ENCODE measurements at places on chromosomes 13 and 19.
A peak's percentile ranks its signal among the peaks of the same experiment; 100 is the strongest.

DNA sequence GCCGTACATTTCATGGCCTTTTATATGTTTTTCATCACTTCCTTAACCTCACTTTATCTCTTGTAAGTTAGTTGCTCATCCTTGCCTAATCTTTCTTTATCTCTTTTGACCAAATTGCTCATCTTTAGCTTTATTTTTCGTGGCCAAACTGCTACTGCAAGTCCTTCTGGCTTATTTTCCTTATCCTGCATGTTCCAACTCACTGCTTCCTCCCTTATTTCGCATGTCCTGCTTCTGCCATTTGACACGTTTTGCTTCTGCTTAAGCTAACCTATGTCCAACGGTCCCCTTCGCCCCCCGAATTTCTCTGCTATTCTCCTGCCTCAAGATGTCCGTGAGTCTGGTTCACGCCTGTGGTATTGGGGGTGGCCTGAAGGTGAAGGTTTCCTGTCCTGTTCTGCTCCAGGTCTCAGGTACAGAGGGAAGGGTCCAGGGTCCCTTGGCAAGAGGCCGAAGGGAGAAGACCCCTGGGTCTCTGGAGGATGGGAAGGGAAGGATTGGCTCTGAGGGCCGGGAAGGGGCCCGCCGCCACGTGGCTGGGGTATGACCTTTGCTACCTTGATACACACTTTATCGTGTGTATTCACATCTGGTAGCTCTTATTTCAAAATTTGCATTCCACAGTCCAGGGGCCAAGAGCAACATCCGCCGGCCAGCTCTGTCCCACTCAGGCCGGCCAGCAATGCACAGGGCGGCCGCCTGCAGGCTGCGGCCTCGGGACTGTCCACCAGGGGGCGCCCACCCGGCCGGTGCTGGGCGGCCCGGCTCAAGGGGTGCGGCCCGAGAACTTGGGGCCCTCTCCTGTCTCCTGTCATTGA lies 2.9 kb upstream of the C19orf85 start:
- DNase-seq: peak; percentile 60

DNA sequence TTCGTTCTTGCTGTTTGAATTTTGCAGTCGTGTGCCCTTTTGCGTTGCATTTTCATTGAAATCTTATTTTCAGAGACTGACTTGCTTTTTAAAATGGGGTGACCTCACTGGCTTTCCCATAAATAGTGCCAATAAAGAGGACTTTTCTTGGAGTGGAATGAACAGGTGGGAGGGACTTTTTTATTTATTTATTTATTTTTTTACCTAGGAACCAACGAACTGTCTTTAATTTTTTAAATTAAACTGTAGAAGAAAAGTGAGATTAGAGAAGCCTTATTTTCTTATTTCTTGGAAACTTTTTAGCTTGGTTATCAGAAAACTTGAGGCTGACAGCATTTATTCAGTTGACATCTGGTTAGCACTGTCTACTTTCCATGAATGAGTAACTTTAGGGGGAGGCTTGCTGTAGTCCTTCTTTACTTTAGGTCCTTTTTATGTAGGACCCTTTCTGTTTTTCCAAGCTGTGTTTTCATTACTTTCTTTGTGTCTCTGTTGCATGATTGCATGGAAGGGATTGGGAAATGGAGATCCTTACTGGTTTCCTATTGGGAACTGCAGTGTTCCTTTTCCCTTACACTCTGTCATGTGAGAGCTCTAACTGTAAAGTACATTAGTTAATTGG lies 1.7 kb downstream of the SLAIN1 start:
- DNase-seq: no peak

GRCh38 chr19:40702337-40703012 lies 12.0 kb upstream of the NUMBL start:
- no peak for DNase-seq

DNA sequence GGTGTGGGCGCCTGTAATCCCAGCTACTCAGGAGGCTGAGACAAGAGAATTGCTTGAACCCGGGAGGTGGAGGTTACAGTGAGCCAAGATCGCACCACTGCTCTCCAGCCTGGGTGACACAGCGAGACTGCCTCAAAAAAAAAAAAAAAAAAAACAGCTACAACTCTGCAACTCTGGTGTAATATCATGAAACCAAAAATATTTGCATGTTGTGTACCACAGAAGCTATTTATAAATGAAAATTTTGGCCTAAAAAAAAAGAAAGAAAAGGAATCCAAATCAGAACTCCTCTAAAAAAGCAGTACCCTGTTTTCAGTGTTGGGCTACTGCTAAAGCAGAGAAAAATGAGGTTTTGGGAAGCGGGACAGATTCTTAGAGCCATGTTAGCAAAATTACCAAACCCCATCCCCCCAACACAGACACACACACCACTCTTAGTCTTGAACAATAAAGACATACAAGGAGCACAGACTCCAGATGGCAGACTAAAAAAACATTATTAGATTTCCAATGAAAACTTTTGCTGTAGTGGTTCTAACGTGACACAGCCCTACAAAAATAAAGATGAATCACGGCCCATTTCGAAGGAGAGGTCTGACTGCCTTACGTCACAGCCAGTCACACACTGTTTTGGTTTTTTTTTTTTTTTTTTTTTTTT lies 51.5 kb downstream of the INSR start:
- no peak for DNase-seq

GRCh38 chr19:4414144-4414799 lies 11.8 kb downstream of the CHAF1A start:
- no peak for DNase-seq

- DNase-seq: peak; percentile 74
These were observed 8.4 kb downstream of the PEAK3 start for GRCh38 chr19:2273356-2274184.

DNA sequence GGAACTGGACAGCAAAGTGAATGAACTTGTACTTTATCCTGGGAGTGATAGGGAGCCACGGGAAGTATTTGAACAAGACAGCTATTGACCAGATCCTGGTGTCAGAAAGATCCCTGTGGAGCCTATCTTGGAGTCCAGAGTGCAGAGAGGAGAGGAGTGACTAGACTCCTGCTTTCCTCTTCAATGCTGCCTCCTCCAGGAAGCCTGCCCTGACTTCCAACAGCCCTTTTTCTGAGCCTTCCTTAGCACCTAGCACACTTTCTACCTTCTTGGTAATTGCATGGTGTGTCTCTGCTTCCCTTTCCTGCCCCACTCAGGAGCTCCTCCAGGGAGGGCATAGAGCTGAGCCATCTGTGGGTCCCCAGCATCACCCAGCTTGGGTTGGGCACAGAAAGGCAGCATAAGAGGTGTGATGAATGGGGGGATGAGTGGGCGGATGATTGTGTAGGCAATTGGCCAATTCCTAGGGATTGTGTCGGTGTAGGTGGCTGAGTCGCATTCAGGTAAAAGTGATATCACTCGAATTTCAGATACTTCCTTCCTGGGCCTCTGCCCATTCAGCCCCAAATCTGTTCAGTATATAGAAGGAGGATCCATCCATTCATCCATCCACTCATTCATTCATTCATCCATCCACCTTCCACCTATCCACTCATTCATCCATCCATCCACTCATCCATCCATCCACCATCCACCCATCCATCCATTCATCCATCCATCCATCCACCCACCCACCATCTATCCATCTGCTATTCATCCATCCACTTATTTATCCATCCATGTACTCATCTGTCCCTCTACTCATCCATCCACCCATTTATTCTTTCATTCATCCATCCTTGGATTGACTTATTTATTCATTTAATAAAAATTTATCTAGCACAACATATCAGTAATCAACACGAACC lies 26.9 kb downstream of the CYP4F22 start:
- no peak for DNase-seq

GRCh38 chr13:111384441-111385182 lies 64.2 kb downstream of the TEX29 start:
- DNase-seq: no peak

DNA sequence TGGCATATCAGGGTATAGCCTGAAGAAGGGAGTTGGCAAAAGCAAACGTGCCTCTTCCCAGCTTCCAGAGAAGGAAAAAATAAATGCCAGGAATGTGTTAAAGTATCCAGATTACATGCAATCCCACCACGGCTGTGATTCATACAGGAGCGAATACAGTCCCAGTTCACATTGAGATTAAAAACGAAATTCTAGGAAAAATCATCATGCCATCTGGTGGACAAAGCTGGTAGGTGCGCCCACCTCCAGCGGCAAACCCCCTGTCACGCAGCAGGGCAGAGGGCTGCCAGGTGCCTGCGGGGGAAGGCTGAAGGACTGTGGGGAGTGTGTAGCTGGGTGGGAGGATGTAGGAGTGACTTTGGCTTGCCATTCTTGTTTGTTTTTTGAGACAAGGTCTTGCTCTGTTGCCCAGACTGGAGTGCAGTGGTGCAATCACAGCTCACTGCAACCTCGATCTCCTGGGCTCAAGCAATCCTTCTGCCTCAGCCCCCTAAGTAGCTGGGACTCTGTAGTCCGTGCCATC lies 6.4 kb upstream of the DMWD start:
- DNase-seq: peak; percentile 33

DNA sequence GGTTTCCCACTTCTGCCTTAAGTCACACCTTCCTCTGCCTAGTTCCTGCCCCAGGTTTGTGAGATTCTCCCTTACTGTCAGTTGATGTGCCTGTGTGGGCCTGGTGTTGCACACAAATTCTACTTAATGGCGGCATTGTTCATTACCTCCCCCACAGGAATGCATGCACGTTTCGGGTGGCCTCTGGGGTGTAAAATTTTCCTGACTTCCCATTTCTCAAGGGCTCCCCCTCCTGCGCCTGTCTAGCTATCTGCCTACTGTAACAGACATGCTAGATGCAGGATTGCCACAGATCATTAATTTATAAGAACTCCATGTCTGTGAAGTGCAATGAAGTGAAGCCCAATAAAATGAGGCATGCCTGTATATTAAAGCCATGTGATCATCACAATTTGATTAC lies 1466.3 kb downstream of the PCDH9 start:
- no peak for DNase-seq

- DNase-seq: no peak
These were observed 218.8 kb downstream of the TEX29 start for GRCh38 chr13:111539252-111539651.

DNA sequence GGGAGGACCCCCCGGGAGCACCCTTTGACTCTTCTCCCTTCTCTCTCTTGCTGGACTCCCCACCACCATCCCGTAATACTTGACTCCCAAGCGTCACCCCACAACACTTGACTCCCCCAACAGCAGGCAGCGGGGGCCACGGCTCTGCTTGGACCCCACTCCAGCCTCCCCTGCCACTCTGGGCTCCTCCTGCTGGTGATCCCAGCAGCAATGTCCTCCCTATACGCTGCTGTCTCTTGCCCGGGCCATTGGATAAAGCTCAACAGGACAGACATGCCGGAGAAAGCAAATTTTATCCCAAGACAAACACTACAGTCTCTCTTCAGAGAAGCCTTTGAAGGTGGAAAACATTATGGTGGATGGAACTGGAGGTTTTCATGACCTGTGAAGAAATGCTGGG lies 20.4 kb upstream of the AMER2 start:
- no peak for DNase-seq

- DNase-seq: no peak
These were observed 581.5 kb downstream of the FGF9 start for GRCh38 chr13:22252281-22252830.

GRCh38 chr13:66375756-66376155 lies 854.4 kb downstream of the PCDH9 start:
- no peak for DNase-seq

DNA sequence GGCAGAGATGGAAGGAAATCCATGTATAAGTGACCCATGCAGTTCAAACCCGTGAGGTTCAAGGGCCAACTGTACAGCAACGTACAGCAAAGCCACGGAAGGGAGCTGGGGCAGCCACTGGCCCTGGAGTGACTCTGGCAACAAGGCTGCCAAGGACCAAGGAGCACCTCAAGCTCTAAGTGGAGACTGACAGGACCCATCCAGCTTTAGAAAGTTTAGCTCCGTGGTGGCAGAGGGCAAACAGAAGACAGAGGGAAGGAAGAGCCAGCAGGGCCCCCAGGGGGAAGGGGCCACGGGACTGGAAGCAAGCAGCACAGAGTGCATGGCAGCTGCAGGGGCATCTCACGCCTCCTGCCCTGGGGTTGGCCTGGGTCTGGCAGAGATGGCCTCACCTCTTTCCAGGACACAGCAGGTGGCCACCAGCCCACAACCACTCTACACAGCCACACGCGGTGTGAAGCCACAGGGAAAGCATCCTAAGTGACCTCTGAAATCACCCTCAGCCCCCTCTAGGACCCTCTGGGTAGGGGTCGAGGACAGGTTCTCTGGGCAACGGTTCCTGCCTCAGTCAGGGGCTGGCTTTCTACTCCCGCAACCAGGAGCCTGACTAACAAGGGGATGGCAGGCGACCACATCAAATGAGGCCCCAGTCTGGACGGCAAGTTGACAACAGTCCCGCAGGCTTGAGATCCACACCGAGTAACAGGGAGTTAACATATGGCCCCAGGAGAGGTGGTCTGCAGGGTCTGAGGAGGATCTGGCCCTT lies 3.8 kb downstream of the MIER2 start:
- no peak for DNase-seq

DNA sequence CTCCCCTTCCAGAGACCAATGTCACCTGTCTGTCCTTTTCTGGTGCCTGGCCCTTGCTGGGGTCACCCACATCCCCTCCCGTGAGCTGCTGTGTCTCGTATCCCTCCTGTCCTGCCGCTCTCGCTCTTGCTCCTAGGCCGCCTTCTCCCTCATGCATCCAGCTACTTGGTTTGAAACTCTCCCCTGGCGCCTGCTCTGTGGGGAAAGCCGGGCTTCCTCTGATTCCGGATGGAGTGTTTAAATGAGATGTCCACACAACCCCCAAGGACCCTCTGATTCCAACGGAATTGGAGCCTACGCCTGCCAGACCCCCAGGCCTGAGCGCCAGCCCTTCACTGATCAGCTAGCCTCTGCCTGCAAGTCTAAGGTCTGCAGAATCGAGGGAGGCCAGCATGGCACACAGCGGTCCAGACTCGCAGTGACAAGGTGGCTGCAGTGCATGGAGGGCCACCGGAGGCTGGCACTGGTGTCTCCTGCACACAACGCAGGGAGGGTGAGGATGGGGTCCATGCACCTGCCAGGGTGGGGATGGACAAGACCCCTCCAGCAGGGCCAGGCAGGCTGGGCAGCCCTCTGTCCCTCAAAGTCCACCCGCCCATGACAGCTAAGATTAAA lies 47.2 kb downstream of the RFX2 start:
- no peak for DNase-seq

- no peak for DNase-seq
These were observed 43.1 kb downstream of the TMEM255B start for GRCh38 chr13:113802090-113802531.

- DNase-seq: no peak
These were observed 9.8 kb upstream of the ALOX5AP start for GRCh38 chr13:30725326-30726085.

DNA sequence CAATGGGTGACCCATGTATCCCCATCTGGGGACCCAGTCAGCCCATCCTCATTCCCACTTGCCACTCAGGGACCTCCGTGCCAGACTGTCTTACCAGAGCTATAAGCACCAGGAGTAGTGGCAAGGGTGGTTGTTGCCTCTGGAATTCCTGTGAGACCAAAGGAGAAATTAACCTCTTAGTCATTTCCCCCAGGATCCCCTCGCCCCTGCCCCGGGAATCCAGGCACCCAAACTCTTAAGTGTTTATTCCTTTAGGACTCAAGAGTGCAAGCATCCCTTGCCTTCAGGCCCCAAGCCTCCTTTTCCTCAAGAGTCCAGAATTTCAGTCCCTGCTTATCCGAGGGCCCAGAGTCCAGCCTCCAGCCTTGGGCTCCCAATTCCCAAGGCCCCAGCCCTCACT lies 9.2 kb downstream of the NTN5 start:
- no peak for DNase-seq

Data from activated T-helper 2 cell treated with anti-CD3 and anti-CD28 coated beads, Interferon-gamma antibody, Interleukin-2, Interleukin-4, amounts not matched to agents 10 μg/mL and 5 μg/mL and 100 μg/mL, durations not matched to agents 14 hours and 24 hours and 36 hours (primary cell).